ENCODE measurements at places on chromosomes 12 and 14. TPM values are rescaled to one million over a fixed set of nuclear protein-coding genes. Genes with fewer than 3 reads are reported as not detected.

Gene FRMD6
- total RNA-seq: 105 TPM

Gene MNAT1
- 31.9 TPM for total RNA-seq

Gene USP44
- 0.50 TPM for total RNA-seq

Gene RDH12
- total RNA-seq: under 0.01 TPM

Gene RFLNA
- 0.34 TPM for total RNA-seq

Gene ARMH4
- 0.74 TPM for total RNA-seq

Gene TMPO
- 155 TPM for total RNA-seq

Gene SEL1L
- total RNA-seq: 37.5 TPM

Gene SLC6A13
- not detected for total RNA-seq

All from bronchus fibroblast of lung (primary cell).